ENCODE measurements at places on chromosomes 1 and 21.

DNA sequence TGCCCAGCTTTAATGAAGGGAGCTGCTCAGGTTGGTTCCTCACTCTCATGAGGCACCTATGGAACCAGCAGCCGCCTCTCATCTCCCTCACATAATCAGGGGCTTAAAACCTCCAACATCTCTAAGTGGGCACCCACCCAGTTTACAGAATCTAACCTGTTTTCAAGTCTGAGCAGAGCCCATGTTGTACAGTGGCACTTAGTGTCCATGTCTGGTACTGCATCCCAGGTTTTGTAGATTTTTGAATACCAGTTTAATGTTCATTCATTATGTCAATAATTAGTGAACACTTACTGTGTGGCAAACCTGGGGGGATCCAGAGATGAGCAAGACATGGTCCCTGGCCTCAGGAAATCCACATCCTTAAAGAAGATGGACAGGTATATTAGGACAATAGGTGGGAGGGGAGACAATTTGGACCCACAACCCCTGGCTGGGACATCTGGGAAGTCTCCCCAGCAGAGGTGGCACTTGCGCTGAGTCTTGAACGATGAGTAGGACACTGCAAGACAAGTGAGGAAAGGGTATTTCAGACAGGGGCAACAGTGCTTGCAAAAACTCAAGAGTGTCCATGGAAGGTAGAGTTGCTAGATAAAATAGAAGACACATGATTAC lies 83.3 kb downstream of the LACTBL1 start:
- ATAC-seq, result no peak

DNA sequence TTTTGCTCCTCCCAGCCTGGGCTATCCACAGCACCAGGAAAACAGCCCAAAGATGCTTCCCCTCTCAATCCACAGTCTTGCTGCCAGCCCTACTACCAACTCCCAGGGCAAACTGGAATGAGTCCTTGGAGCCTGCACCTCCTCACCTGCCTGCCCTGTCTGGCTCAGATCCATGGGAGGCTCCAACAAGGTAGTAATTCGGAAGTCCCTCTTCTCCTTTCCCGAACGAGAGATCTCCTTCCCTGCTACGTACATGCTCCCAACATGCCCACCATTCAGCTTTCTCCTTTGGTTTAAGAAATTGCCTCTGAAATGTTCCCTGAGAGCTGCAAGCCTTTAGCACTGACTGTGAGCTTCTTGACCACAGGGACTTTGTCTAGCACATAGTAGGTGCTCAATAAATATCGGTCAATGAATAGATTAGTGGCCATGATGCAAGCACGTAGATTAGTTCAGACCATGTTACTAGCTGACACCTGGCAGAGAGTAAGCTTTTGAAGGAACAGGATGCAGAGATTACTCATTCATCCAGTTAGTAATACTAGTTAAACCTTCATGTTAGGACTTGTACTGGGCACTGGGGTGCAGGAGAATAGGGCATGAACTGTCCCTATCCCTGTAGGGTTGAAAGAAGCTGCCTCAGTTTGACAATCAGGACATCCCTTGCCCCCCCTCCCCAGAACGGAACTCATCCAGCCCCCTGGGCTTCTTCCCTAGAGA lies 80.1 kb downstream of the DISP3 start:
- no peak for ATAC-seq

DNA sequence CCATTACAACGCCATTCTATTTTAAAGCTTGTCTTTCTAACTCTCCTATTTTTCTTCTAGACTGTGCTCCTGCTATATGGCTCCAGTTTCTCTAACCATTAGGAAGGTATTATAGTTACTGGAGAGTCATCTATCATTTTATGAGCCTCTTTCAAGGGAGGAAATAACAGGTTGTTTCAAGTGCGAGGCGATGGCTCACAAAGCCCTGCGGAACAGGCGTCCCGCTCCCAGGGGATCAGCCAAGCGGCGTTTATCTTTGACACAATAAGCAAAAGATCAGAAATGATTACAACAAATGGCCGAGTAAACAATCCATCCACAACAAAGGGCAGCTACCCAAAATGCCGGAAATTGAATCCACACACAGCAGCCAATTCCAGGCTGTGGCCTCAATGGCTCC lies 249.5 kb upstream of the POU3F1 start:
- no peak for ATAC-seq

DNA sequence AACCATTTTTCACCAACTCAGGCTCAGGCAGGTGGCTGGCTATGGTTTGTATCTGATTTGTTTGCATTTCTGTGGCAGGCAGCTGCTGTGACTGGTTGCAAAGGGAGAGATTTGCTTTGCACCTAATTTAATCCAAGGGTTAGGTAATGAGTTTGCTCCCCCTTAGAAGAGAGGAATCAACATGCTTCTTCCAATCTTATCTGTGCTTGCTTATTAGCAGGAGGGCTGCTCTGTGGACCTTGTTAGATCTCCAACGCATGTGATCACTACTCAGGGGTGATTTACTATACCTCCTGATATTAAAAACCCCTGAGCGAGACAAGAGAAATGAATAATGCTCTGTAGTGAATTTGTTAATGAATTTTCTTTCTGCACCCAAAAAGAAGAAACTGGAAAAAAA lies 20.5 kb downstream of the OLFML3 start:
- no peak for ATAC-seq

- no peak for ATAC-seq
These were observed 31.8 kb downstream of the C1orf87 start for GRCh38 chr1:60041783-60042182.

DNA sequence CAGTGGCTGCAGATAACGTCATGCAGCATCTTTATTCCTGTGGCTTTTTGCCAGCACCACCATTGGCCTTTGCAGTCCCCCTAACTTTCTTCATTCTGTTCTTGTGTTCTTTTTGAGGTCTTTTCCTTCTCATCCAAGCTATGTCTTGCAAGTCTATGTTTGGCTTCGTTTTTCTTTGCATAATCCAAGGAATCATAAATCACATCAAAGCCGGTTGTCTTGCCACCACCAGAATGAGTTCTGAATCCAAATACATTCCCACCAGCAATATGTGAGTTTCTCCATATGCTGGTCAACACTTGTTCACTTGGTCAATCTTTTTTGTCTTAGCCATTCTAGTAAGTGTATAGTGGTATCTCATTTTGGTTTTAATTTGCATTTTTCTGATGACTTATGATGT lies 70.6 kb upstream of the AK4 start:
- no peak for ATAC-seq

DNA sequence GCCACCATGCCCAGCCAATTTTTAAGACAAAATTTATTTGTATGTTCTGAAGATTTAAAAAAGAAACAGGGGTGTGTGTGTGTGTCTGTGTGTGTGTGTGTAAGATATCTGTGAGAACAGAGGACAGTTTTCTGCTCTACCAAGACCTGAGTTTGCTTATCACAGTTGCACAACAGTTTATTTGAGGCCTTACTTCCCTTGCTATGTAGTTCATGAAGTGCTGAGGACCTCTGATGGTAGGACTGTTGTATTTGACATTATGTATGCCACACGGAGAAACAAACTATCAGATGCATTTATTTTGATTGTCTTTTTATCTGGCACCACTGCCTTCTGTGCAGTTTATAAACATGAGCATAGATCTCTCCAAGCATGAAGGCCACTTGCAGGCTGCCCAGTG lies 355.2 kb downstream of the PBX1 start:
- no peak for ATAC-seq
